Muscle of back (tissue), 13 donors: ENCODE measurements at places on chromosomes 4 and X. TPM values are rescaled to one million over a fixed set of nuclear protein-coding genes. Genes with fewer than 3 reads are reported as not detected.
A peak's percentile ranks its signal among the peaks of the same experiment; 100 is the strongest.

Gene SOWAHB
- polyA plus RNA-seq: 0.11 TPM

Gene IQCM
- not detected for polyA plus RNA-seq

Gene PNMA6E
- polyA plus RNA-seq: not detected

Gene CLIC2
- polyA plus RNA-seq: 3.4 TPM

Gene RAB39B
- 0.33 TPM for polyA plus RNA-seq

Gene ZIC3
- polyA plus RNA-seq: 1.1 TPM

Gene SPATA4
- 0.15 TPM for polyA plus RNA-seq

Gene PLRG1
- 68.0 TPM for polyA plus RNA-seq

DNA sequence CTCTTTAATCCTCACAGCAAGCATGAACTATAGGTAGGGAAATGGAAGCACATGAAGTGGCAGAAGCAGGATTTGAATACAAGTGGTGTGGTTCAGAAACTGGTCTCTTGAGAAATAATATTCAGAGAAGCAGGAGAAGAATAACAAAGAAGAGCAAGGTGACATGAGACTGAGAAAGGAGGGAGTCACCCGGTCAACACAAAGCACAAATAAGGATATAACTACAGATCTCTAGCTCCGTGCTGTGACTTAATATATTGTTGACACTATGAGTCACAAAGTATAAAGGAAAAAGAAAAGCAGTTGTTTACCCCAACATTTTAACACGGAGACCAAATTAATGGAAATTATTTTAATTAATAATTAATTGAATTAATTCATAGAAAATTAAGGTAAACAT is 204.5 kb downstream of the CPE start:
- no peak for DNase-seq

GRCh38 chr4:123233136-123233768 is 163.3 kb upstream of the SPRY1 start:
- DNase-seq: peak; percentile 53

GRCh38 chrX:105013719-105014118 is 206.8 kb downstream of the TEX13A start:
- no peak for DNase-seq

GRCh38 chrX:19563746-19564145 is 48.4 kb upstream of the MAP3K15 start:
- no peak for DNase-seq

DNA sequence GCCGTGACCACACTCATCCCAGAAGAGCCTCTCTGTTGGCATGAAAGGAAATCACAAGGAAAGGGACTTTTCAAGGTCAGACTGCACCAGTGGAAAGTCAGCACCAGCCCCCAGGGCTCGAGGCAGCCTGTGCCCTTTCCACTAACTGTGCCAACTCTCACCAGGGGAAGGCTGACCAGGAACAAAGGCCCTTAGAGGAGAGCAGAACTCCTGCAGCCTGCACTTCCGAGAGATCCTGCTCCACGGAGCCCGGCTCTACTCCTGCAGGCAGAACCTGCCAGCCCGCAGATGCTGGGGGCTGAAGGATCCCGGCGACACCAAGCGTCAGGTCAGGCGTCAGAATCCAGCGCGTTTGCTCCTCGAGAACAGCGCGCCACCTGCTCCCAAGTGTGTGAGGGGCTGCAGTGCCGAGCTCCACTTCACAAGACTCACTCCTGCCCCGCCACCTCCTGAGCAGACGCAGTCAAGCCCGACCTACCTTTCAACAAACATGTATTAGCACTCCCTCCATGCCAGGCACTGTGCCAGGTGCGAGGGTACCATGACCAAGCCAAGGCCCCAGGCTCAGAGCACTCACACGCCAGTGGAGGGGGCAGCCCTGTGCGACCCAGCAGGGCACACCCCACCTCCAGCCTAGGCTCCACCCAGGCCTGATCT is 13.6 kb upstream of the HELT start:
- no peak for DNase-seq

DNA sequence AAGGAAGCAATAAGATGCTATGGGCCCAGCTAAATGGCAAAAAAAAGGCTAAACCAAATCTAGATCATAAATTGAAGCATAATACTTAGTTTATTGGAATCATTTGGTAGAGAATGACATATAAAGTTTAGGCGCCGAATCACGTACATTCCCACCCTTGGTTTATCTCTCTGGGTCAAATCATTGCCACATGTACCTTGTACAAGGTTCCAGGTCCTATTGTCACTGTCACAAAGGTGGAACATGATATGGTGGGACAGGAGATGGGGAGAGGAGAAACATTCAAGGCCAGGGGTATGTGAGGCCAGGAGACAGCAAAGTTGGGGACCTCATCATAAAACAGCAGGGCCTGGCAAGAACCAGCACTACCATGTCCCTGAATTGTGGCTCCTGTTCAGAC is 13.4 kb downstream of the MAML3 start:
- no peak for DNase-seq

DNA sequence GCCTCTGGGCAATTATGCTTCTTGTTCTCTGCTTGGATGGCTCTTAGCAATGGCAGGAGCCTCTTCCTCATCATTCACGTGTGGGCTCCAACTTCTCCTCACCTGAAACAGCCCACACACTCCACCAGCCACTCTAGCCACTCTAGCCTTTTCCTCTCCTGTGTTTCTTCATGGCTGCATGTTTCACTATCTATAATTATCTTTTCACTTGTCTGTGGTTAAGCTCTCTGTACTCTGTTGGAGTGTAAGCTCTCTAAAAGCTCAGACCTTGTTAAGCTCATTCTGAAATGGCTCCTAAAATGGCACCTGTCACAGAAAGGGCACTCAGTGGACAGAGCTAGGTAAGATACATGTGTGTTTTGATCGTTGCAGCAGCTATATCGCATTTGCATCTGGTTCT is 80.0 kb downstream of the SH3KBP1 start:
- no peak for DNase-seq

DNA sequence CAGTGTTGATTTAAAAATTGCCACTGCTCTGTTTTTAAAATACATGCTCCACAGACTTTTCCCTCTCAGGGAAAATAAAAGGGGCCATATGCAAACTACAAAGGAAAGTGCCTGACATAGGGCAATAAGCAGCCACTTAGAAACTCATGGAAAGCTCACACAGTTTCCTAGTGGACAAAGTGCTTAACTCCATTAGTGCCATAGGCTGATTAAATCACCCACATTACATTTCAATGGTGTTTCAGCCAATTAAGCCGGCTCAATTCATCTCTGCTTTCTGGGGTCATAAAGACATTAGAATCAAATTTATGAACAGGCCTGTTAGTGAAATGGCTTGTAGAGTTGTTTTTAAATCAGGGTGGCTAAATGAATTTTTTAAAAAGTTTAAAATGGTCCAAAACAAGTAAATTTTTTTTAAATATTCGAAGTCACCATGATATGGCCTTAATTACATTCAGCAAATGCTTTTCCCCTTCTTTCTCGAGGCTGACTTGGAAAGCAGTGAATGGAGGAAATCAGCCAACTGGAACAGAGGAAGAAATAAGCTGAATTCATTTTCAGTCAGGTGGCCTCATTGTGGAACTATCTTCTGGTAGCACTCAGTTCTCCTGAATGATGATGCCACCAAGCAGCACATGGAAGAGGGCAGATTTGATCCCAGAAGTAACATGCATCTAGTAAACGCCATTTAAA is 2305.1 kb upstream of the AGA start:
- DNase-seq: peak; percentile 2

- no peak for DNase-seq
Observed at GRCh38 chrX:119809185-119809666, 17.8 kb upstream of the RPL39 start.

- no peak for DNase-seq
Observed at GRCh38 chr4:78410676-78411075, 140.9 kb upstream of the ANXA3 start.

DNA sequence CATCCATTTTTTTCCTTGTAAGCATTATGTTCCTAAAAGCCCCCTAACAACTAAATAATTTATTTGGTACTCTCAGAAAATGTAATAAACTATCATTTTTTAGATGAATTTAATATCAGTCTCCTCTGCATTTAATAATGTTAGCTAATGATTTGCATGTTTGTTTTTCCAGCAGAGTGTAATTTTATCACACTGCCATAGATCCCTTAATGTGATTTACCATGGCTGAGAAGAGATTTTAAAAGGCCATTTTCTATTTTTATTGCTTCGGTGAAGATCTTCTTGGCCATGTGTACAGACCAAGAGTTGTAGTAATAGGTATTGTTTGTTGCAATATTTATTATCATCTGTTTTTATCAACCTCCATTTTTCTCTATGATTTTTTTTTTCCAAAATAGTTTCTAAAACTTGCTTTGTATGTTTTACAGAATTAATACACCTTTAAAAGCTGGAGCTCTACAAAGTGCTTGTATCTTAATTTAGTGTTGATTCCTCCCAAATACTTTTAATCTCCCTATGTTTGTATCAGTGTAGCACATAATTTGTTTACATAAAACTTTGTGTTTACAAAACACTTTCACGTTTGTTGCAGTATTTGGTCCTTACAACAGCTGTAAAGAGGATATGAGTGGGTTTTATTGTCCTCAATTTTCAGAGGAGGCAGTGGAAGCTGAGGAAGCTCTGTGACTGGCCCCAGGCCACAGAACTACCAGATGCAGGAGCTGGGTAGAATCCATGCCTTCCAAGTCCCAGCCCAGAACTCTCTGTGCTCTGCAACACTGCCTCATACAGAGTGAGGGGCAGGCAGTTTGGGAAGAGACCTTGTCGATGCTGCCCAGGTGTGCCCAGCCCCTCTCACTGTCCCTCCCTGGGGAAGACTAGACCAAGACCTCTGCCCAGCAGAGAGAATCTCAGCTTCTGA is 58.1 kb downstream of the FAM114A1 start:
- DNase-seq: no peak

DNA sequence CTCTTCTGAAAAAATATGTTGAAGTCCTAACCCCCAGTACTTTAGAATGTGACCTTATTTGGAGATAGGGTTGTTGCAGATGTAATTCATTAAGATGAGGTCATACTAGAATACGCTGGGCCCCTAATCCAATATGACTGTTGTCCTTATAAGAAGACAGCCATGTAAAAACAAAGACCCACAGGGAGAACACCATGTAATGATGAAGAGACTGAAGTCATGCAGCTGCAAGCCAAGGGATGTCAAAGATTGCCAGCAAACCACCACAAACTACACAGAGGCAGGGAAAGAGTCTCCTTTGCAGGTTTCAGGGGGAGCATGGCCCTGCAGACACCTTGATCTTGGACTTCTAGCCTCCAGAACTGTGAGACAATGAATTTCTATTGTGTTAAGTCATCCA is 37.4 kb downstream of the CXorf58 start:
- no peak for DNase-seq

DNA sequence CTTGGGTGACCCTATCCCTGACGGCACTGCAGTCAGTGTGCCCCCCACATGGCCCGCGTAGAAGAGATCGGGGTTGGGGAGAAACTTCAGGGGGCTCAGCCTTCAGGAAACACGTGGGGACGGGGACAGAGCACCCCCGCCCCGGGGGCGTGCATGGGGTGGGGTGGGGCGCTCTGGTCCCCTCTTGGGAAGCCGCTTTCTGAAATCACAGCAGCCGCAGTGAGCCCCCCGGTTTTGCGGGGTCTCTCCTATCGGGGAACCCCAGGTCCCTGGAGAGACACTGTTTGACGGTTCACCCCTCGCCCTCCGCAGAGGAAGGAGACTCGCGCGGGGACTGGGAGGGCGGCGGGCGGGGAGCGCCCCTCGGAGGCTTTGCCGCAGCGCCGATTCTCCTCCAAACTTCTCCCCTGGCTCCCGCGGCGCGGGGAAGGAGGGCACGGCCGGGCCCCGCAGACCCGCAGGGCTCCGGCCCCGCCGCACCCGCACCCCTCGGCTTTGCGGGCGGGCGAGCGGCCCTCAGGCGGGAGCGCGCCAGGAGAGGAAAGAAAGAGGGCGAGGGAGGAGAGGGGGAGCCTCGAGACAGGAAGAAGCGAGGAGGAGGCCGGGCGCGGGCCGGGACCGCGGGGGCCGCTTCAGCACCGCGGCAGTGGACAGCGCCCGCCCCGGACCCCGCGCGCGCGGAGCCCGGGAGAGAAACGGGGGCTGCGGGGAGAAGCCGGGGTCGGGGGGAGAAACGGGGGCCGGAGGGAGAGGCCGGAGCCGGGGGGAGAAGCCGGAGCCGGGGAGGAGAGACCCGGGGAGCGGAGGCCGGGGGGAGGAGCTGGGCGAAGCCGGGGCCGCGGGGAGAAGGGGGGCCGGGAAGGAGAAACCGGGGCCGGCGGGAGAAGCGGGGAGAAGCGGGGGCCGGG is 612 bp downstream of the CPLX1 start:
- peak; percentile 15 for DNase-seq

DNA sequence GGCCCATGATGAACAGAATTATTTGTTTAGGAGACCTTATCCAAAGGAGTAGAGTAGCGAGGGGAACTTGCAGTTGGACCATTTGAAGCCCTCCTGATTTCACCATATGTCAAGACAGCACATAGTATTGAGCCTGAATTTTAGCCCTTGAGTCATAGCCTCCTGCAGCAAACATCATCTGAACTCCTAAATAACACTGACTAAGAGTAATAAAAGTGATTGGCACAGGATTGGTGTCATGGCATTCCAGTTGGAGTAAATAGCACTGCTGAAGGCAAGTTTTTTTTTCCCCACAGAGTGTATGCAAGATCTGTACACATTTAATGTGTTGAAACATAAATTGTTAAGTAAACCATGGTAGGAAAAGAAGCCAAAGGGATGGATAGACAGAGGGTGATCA is 89.0 kb downstream of the COMMD8 start:
- DNase-seq: no peak

GRCh38 chr4:25962393-25962792 is 48.4 kb downstream of the SMIM20 start:
- DNase-seq: no peak

DNA sequence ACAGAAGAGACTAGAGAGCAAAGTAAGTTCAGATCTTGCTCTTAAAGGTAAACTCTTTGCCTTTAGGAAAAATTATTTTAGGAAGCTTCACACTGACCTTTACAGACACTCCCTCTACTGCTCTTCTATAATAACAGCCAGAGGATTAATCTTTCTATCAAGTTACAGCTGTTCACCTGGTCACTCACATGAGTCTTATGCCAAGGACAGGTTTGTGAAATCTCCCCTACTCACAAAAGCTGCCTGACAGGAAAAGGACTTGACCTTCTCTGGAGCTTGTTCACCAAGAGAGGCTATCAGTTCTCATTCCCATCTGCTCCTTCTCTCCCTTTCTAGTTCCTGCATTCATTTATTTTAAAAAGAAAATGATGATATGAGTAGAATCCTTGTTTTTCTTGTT is 117.3 kb downstream of the C4orf51 start:
- DNase-seq: no peak

- DNase-seq: no peak
Observed at GRCh38 chr4:105751718-105752299, 43.2 kb downstream of the GSTCD start.

GRCh38 chr4:138114434-138114833 is 127.7 kb downstream of the SLC7A11 start:
- DNase-seq: peak; percentile 33

GRCh38 chr4:98646422-98646821 is 12.0 kb downstream of the TSPAN5 start:
- no peak for DNase-seq
